ENCODE measurements at places on chromosomes 4 and X. TPM values are rescaled to one million over a fixed set of nuclear protein-coding genes. Genes with fewer than 3 reads are reported as not detected.

GRCh38 chr4:185710487-185710995, 101.5 kb downstream of the SORBS2 start:
- DNase-seq = peak; percentile 65

DNA sequence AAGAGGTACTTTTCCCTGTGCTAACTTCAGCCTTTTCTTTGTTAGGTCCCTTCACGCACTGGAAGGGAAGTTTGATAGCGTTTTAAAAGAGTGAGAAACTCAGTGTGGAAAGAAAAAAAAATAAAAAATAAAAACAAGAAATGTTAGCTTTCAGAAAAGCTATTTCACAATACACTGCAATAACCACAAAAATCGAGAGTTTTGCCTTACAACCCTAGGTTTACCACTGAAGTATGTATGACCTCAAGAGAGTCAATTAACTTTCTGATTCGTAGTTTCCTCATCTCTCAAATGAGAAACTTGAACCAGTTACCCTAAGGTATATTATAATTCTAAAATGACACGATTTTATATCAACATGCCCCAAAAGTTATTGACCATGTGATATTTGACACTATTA, 93.9 kb upstream of the JADE1 start:
- no peak for DNase-seq

GRCh38 chrX:130299279-130300009, 30.7 kb upstream of the ZNF280C start:
- DNase-seq = no peak

- peak; percentile 32 for DNase-seq
Observed at GRCh38 chr4:167234316-167234881, at the start of gene SPOCK3. Gene SPOCK3 (minus strand): TSS chr4:167234494.

- no peak for DNase-seq
Observed at GRCh38 chr4:181259081-181259709, 984.0 kb upstream of the TENM3 start.

ANXA10 gene
- total RNA-seq = not detected

DNA sequence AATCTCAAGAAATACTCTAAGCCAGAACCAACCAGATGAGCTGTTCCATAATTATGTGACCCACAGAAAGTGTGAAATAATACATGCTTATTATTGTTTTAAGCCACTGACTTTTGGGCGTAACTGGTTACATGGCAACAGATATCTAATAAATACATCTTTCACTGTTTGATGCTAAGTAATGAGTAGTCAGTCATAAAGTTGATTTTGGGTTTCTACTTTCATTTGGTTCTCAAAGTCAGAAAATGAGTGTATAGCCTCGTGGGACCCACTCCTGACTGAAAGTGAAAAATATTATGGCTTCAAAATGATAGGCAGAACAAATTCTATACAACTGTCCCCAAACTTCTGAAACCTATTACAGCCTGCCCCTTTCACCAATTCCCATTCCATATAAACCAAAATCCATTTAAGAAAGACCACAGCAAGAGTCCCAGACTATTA, 88.0 kb upstream of the CBR4 start:
- no peak for DNase-seq

- DNase-seq = no peak
Observed at GRCh38 chr4:116537828-116538227, 547.5 kb downstream of the TRAM1L1 start.

DNA sequence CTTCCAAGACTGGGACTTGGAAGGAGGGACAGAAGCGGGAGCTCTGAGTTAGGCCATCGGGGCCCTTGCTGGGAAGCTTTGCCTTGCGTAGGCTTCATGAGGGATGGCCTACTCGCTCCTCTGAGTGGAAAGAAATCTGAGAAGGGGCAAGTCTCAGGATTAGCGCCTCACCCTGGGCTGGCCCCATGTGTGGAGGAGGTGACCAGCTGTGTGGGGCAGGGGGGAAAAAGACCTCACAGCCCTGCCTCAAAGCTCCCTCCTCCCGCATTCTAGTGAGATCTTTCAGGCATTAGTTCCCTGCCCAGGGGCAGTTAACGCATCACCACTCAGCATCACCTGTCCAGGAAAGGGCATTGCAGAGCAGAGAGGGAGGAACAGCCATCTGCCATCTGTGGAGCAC, 156.1 kb downstream of the ENPP6 start:
- DNase-seq = no peak

DNA sequence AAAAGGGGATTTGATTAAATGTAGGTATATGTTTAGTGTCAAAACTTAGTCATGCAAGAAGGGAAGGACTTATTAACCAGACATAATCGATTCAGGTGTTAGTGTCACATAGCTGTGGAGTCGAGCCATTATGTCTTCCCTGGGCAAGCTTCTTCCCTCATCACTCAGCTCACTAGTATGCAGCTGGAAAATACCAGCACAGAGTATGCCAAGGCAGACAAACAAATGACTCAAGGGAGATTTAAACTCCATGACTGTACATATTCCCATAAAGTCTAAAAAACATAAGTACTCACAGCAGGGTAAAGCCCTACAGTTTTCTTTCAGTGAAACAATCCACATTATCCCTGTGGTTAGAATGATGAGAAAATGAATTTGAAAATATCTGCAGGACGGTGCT, 304.5 kb downstream of the CBLL2 start:
- no peak for DNase-seq

- no peak for DNase-seq
Observed at GRCh38 chrX:56498756-56499155, 64.7 kb upstream of the UBQLN2 start.

GRCh38 chr4:26197018-26197779, 123.6 kb upstream of the RBPJ start:
- DNase-seq = no peak

DNA sequence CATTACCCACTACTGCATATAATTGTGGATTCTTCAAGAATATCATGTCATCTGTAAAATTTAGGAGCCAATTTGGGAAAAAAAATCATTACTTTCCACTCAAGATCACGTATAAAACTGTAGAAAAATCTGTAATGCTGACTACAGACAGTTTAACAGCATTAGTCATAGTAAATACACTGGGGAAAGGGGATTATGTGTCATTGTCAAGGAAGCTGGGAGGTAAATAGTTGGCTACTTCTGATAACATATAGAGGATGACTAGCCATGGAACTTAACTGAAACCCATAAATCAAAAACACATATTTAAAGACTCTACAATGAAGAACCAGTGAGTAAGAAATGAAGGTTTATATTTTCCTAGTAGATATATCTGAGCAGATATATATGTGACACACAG, 1666.4 kb upstream of the IGFBP7 start:
- DNase-seq = no peak

ODAPH gene
- total RNA-seq = not detected

GRCh38 chrX:109773374-109773773, 40.3 kb upstream of the ACSL4 start:
- DNase-seq = no peak

RNF175 gene
- total RNA-seq = 3.3 TPM

DNA sequence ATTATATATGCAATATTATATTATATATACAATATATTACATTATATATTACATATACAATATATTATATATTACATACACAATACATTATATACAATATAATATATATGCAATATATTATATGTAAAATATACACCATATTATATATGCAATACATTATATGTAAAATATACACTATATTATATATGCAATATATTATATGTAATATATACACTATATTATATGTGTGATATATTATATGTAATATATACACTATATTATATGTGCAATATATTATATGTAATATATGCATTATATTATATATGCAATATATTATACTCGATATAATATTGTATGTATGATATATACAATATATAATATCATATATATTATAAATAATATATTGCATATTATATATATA, 457.4 kb downstream of the SMARCA1 start:
- no peak for DNase-seq

MBNL3 gene
- 156 TPM for total RNA-seq

DNA sequence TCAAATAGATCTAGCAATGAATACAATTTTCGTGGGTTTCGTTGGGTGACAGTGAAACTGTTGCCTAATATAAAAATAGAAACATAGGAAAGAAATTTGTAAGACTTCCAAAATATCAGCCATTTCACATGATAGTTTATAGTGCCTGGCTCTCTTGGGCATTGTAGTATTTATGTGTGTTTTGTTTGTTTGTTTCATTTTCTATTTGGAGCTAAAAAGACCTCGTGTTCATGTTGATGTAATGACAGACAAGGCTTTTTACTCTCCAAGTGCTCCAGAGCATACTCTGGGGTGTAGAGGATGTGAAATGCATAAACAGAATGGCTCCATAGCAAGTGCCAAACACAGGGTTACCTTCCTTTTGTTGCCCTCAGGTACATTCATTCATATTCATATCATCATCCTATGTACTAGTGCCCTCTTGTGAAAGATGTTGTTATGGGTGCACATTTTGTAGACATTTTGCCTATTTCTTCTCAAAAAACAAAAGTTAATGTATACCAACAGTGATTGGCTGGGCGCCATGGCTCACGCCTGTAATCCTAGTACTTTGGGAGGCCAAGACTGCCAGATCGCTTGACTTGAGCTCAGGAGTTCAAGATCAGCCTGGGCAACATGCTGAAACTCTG, 100.7 kb upstream of the AMOT start:
- no peak for DNase-seq

DNA sequence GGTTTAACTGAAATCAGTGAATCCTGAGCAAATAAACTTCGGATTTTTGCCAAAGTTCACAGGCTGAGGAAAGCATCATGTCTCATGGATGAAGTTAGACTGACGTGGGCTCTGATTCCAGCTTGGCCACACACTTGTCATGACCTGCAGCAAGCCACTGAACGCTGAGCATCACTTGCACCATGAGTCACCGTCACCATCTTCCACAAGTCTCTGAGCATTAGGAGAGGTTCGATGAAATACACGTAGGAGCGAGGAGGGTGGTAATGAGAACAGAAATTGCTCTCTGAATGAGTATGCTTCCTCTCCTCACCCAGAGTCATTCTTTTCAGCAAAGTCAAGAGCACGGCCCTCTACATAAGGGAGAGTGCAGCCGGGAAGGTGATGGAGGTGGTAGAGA, 3.8 kb upstream of the TRIML2 start:
- no peak for DNase-seq

- DNase-seq = no peak
Observed at GRCh38 chr4:6502147-6502546, 29.7 kb upstream of the PPP2R2C start.

DNA sequence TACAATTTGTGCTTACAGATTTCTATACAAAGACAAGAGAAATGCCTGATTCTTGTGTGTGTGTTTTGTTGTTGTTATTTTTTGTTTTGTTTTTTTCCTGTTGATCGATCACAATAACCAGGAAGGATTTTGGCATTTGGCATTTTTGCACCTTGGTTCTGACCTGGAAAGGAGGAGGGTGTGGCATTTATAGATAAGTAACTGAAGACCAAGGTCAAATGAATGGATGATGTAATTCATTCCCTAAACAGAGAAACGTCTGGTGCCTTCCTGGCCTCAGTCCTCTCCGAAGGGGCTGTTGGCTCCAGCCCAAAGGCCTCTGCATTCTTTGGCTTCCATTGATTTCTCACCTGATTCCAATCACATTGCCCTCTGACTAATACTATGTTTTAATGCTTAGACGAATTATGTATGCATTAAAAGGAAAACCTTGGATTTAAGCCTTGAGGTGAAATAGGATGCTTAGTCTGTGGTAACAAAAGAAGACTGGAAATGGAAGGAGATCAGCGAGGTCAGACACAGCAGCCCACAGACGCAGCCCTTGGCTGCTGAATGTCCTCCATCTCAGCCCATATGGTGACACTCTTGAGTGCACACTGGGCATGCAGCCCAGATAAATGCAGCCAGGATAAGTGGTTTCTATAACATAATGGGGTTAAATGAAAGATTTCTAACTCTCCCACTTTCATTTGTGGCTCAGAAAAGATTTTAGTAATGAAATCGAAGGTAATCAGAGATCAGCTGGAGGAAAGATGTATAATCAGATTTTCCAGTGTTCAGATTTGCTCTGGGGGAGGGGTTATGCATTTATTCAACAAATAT, 60.5 kb upstream of the TRIM2 start:
- DNase-seq = no peak

GRCh38 chr4:99927566-99927965, 18.9 kb downstream of the DNAJB14 start:
- DNase-seq = no peak

- DNase-seq = no peak
Observed at GRCh38 chrX:63430026-63430425, 78.9 kb upstream of the SPIN4 start.

GRCh38 chr4:145435646-145436045, 46.0 kb upstream of the SMAD1 start:
- no peak for DNase-seq

GRCh38 chrX:126065901-126066660, 100.0 kb downstream of the DCAF12L2 start:
- peak; percentile 31 for DNase-seq

BDH2 gene
- total RNA-seq = 33.1 TPM

DNA sequence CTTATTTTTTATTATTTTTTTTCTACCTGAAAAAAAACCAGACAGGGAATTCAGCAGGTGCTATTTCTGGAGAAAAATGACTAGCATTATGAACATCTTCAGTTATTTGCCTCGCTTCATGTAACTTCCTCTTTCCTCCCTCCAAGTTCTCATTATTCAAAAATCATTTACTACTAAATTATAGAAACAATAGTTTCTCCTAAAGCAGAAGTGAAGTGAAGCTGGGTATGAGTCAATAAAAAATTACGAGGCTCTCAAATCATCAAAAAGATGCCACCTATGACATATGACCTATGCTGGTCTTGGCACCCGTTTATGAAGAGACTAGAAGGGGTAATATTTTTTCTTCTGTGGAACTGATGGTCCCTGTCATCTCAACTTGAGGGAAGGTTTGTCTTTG, 145.0 kb upstream of the AADAT start:
- no peak for DNase-seq

DNA sequence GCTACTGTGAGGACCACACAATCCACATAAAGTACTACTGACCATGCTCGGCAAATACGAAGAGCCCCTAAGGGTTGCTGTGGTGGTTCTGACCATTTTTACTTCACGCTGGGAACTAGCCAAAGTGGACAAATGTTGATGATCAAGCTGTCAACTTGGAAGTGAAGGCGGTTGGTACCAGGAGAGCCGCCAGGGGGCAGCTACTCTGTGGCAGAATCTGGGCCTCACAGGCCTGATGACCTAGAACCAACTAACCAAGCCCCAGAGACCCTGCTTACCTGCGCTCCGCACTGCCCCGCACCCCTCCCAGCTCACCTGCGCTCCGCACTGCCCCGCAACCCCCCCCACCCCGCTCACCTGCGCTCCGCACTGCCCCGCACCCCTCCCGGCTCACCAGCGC, 5.6 kb downstream of the GAK start:
- no peak for DNase-seq

ATP1B4 gene
- 0.25 TPM for total RNA-seq

DNA sequence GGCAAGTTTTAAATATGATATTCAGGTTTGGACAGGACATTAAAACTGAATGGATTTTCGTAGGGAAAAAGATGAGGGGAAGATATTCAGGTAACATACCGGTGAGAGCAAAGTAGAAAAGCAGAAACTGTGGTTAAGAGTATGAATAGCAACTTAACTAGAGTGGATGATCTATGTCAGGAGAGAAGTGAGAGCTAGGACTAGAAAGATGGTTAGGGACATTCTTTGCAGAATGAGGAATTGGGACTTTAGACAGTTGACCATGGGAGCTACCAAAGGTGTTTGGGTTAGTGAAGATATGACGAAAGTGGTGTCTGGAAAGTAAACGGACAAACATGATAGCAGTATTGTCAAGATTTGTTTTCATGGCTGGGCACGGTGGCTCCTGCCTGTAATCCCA, 45.2 kb downstream of the ANXA5 start:
- DNase-seq = no peak

- DNase-seq = no peak
Observed at GRCh38 chrX:24113181-24113580, 36.3 kb upstream of the ZFX start.

GRCh38 chr4:184983672-184984356, 34.5 kb upstream of the HELT start:
- DNase-seq = peak; percentile 56

All from right cardiac atrium (tissue), 5 donors.